Eye (tissue), 1 donor: ENCODE measurements at places on chromosomes 11 and 22.

- peak; percentile 66 for DNase-seq
Measured at GRCh38 chr22:29030016-29030617, 31.5 kb downstream of the C22orf31 start.

DNA sequence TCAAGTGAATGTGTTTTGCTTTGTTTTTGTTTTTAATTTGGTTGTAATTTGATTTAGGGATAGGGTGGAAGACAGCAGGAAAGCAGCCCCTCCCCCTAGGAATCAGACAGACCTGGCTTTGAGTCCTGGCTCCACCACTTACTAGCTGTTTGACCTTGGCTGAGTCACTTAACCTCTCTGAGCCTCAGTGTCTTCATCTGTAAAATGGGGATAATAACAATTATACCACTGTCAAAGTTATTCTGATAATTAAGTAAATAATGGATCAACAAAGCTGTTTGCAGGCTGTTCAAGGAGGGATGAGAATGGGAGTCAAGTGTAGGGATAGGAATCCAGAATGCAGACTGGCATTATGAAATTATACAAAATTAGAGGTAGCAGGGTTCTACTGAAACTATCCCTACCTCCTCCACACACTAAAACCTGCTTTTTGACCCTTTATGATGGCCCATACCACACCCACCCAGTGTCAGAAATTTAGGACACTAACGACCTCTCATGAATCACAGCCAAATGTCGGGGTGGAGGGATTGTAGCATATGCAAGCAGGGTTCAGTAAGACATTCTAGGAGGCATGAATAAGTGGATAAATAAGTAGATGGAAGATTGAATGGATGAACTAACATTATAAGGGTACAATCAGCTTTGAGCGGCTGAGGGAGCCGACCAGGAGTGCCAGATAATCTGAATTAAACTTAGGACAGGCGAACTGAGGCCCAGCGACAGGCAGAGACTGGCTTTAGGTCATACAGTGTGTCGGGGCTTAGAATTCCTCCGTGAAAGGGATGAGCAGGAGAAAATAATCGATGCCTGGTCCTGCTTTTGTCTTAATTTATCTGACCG is 974 bp downstream of the ANAPC15 start:
- DNase-seq: peak; percentile 39

DNA sequence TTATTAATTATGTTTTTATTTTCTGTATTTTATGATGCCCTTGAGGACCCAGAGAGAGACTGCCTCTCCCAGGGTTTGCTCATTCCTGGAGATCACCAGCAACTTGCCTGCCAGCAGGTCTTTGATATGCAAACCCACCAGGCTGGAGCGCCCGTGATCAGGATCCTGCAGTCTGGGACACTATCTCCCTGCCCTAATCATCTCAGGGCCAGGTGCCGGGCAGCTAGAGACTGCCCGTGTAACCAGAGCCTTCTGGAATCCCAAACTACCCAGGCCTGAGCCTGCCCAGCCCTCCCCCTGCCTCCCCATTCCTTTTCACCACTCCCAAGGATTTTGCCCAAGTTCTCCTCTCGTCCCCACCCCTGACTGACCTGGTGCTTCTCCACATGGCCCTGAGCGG is 52.2 kb upstream of the B3GAT1 start:
- no peak for DNase-seq

- DNase-seq: no peak
Measured at GRCh38 chr11:22416462-22416861, 78.3 kb downstream of the SLC17A6 start.

- DNase-seq: no peak
Measured at GRCh38 chr11:2751523-2752203, 51.9 kb upstream of the KCNQ1OT1 start.
